ENCODE measurements at places on chromosomes 2 and 18. TPM values are rescaled to one million over a fixed set of nuclear protein-coding genes. Genes with fewer than 3 reads are reported as not detected.

The LRRTM4 gene
- total RNA-seq: not detected

The DSG2 gene
- 0.09 TPM for total RNA-seq

The IL1A gene
- total RNA-seq: 27.1 TPM

The MARCO gene
- total RNA-seq: not detected

The SERPINB12 gene
- not detected for total RNA-seq

The PTPRM gene
- total RNA-seq: 7.5 TPM

- ATAC-seq: no peak
Measured at GRCh38 chr2:203915256-203915655, 21.3 kb upstream of the ICOS start.

DNA sequence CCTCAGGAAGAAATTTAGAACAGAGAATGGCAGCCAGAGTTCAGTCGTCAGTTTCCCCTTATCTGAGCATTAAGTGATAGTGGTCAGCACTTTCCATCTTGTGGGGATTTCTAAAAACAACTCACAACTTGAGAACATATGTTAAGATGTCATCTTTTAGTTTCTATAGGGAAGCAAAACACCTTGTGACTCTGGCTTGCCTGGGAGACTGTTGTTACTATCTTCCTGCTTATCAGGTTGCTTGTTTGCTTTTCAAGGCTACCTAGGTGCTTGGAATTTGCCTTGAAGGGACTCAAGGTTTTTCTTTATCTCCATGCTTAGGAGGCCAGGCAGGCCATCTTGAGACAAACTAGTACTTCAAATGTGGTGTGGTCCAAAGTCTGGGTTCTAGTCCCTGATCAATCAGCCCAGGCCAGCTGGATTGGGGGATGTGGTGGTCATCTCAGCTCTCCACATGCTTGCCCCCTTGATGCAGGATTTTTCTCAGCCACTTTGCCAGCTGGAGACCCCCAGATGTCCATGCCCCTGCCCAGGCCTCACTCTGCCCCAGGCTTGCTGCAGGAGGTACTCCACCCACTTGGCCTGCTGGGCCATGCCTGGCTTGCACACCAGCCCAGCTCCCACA, 125.9 kb downstream of the LYPD1 start:
- no peak for ATAC-seq

DNA sequence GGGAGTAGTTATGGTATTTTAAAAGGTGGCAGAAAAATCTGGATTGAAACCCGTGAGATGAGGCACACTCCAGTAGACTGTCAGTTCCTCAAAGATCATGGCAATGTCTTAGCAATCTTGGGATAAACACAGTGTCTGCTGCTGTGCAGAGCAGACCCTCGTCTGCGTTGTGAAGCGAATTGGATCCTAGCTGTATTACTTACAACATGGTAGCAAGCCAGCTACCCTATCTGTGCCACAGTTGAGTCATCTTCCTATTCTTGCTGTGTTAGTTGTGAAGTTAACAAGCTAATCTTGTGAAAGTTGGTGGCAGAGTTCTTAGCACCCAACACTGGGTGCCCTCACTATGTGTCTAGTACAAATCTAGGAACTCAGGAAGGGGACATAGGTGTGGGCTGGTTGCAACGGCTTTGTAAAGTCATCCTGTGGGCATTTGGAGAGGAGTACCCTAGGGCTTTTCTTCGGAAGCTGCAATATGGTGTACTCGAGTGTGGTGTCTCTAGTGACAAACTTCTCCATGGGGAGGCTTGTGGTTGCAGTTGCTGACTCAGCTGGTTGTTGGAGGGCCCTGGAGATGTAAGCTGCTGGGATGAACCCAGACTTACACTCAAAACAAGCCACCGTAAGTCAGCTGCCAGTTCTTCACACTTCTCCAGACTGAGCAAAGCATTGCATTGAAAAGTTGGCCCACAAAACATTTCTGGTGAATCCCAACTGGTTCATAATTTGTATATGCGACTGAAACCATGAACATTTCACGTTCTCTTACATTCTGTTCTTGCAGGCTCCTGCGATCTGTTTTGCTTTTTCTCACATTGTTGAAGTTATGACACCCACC, 61.5 kb downstream of the ADCYAP1 start:
- no peak for ATAC-seq

DNA sequence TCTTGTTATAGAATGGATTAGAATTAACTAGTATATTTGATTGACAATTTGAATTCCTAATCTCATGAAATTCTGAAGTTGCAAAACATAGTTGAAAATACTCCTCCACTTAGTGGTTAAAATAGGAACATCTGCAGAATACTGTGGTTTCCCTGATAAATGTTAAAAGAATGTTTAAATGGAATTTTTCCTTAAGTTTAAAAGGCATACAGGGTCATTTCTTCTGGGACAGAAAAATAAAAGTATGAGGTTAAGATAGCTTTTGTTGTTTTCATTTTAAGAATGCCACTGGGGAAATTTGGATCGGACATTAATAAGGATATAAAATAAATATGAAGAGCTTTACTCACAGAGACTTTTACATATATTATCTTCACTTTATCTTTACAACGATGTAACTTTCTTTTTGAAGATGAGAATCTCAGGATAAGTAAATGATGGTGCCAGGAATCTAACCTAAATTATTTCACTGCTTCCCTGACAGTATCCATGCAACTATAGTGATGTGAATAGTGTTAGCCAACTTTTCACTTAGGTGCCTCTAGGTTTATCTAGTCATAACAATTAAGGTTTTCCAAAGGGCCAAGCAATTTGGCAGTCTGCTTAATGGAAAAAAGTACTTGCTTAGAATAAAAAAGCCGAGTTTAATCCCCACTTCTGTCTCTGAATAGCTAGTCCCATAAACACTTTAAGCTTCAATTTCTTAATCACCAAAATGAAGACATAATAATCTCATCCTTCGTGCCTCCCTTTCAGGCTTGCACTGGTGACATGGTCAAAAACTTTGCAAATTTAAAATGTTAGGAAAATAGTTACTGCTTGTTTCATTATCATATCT, 151.8 kb upstream of the STK17B start:
- ATAC-seq: no peak

- no peak for ATAC-seq
Measured at GRCh38 chr2:50401772-50402653, 629.9 kb downstream of the NRXN1 start.

DNA sequence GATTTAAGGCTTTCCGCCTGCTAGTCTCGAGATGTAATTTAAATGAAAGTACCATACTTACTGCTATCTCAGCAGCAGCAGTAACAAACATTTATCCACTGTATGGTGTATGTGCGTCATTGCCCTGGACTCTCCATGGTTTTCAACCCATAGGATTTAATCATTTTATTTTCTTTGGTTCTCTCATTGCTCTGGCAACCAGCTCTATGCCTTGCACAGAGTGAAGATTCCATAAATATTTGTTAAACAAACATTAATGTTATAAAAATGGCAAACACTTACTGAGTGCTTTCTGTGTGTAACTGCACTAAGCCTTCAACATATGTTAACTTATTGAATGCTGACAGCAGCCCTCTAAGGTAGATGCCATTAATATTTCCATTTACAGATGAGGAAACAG, 1.3 kb upstream of the LMAN1 start:
- no peak for ATAC-seq

- ATAC-seq: no peak
Measured at GRCh38 chr2:207896525-207897285, 127.0 kb upstream of the FZD5 start.

- no peak for ATAC-seq
Measured at GRCh38 chr2:112962308-112963175, 15.3 kb upstream of the IL36G start.

GRCh38 chr18:6004683-6005082, 109.4 kb upstream of the TMEM200C start:
- peak; percentile 83 for ATAC-seq

- no peak for ATAC-seq
Measured at GRCh38 chr18:25019086-25019860, 332.7 kb downstream of the ZNF521 start.

DNA sequence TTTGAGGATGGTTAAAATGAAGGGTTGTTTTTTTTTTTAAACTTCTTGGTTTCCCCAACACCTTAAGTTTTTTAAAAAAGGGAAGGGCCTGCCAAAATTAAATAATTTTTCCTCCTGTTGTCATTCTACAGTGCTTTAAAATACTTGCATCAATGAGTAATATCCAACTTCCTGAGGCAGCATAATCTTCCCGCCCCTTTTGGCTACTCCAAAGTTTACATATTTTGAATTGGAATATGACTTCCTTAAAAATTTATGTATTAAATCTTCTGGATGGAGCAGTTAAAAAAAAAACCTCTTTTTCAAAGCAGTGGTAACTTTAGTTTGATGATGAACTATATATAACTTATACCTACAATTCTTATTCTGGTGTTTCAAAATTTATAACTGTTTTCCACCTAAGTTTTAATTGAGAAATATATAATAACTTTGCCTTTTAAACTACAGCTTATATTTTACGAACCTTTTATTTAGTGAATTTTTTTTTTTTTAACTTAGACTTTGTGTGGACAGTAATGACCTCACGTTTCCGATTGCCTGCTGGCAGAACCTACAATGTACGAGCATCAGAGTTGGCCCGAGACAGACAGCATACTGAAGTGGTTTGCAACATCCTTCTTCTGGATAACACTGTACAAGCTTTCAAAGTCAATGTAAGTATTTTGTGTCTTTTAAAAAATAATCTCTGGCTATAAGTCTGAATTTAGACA, 49.8 kb downstream of the PTPN4 start:
- ATAC-seq: no peak

DNA sequence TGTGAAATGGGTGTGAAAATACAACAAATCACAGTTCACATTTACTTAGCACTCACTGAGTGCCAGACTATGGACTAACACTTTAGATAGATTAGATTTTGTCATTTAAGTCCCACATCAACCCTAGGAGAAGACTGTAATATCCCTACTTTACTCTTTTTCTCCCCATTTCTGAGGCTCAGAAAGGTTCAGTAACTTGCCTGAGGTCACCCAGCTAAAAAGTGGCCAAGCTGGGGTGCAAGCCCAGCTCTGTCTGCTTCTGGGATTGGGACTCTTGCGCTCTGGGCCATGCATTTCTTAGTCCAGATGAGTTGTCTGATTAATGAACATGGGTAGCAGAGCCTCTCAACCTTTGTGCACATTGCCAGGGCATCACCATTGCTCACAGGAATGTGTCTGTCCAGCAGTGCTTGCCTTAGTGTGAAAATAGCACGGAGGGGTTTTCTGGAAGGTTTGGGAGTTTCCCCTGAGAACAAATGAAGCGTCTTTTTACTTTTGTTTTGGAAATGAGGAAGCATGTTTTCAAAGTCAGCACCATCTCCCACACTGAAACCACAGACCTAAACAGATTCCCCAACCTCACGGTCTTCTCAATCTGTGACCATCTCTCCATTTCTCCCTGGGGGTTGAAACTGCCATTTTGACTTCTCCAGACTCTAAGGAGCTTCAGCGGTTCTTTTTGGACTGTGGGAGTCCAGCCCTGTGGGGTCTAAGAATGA, 31.9 kb downstream of the NRP2 start:
- peak; percentile 76 for ATAC-seq

DNA sequence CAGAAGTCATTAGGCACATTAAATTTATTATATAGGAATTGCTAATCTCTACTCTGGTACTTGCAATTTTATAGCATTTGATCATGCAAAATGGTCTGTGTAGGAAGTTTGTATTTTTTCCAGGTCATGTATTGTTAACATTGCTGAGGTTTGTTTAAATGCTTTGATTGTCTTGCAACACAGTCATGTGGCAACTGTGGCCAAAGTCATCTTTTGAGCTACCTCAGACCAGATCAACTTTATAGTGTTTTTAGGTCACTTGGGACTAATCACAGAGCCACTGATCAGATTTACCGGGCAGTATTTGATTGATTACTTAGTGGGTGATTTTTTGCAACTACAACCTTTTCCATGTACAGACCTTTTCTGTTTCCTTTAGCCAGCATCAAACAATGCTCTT, 3.7 kb downstream of the SERPINB5 start:
- no peak for ATAC-seq

GRCh38 chr18:26082475-26082874, 7.9 kb downstream of the SS18 start:
- no peak for ATAC-seq

GRCh38 chr18:75805265-75805664, 377.8 kb upstream of the SMIM21 start:
- ATAC-seq: no peak

GRCh38 chr18:37481072-37481471, 84.5 kb downstream of the CELF4 start:
- ATAC-seq: no peak

GRCh38 chr2:133532919-133533318, 35.3 kb downstream of the NCKAP5 start:
- no peak for ATAC-seq

DNA sequence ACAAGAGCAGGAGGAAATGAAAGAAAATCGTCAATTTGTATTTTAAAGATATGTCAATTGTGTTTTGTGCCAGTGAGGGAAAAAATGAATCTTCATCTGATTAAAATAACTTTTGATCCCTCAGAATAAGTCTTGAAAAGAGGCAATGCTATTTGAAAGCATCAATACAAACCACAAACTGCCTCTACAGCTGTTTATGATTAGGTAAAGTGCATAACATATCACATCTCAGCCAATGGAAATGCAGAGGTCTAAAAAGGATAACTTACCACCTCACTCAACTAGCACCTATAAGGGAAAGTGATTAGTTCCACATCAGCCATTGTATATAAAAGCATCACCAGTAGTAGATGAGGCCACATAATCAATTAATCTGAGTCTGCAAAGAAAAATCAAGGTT, 492.2 kb upstream of the CDH2 start:
- ATAC-seq: no peak

GRCh38 chr2:15688924-15689568, 97.4 kb downstream of the DDX1 start:
- ATAC-seq: no peak

GRCh38 chr2:219664944-219665343, 37.5 kb downstream of the SLC4A3 start:
- no peak for ATAC-seq

DNA sequence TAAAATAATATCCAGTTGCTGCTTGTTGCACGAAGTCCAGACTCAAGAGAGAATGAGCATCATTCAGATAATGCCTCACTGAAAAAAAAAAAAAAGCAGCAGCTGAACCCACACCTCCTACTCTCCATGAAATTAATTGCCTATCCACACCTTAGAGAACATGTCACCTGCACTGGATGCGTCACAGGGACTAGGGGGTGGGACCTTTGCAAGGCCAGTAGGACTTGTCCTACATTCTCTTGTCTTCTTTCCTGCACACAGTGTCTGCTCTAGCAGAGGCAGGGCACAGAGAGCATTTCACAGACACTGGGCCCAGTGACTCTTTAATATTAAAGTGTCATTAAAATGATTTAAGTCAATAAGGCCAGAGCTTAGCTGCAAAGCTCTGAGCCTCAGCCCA, at the start of gene ABCA12:
Gene ABCA12, minus strand, starts transcription at position 148 of the 400 bp plus-strand sequence. CDS start 418 bp downstream, outside the sequence.
- ATAC-seq: no peak

DNA sequence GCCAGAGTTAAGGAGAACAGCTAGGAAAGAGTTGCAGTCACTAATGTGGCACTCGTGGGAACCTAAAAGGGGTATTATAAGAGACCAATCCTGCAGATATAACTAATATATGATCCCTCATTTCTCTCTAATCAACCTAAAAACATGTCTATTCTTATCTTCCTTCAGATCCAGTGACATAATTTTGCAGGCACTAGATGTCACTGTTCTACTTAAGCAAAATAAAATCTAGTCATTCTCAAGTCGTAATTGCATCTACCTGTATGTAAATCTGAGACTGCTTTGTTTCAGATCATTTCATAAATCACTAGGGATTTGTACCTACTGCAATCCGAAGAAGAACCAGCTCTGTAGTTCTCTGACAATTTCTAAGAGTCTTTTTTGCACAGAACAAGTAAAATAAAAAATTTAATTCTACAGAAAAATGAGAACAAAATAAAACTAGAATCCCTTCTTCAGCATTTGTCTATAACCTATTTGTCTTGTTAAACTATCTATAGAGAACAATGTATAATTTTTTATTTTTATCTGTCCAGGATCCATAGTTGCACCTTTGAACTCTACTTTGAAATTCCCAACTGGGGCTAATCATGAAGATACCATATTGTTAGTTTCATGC, 56.5 kb upstream of the ERBB4 start:
- no peak for ATAC-seq

Data from activated T-helper 17 cell treated with anti-CD3 and anti-CD28 coated beads, Interleukin-2, amount 50 U/mL, for 72 hours (primary cell).